ENCODE measurements at places on chromosomes 5 and 9.

GRCh38 chr5:50704730-50705129 is 38.3 kb downstream of the PARP8 start:
- no peak for DNase-seq

DNA sequence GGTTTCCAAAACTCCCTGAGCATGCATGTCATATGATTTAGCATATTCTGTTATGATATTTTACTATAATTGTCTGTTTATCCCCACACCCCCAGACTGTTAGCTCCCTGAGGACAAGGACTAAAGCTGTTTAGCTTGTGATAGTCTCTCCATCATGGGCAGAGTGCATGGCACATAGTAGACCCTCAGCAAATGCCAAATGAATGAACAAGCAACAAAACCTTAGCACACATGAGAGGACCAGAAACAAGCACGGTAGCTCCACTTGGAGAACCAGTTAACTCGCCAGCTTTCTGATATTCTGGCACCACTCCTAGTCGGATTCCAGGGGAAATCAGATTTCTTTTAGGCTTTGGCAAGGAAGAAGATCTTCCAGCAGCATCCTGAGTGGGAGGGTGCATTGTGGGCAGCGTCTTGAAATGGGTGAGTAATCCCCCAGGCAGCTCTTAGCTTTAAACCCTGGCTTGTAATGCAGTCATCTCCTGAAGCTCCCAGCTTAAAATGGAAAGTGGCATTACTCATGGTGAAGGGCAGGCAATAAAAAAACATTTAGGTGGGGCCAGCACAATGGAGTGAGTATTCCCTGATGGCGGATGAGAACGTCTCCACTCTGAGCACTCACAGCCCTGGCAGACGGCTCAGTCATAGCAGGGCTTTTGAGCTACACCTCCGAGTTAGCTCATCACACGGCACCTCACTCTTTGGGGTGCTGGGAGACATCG is 41.1 kb downstream of the FGF1 start:
- DNase-seq = peak; percentile 53

DNA sequence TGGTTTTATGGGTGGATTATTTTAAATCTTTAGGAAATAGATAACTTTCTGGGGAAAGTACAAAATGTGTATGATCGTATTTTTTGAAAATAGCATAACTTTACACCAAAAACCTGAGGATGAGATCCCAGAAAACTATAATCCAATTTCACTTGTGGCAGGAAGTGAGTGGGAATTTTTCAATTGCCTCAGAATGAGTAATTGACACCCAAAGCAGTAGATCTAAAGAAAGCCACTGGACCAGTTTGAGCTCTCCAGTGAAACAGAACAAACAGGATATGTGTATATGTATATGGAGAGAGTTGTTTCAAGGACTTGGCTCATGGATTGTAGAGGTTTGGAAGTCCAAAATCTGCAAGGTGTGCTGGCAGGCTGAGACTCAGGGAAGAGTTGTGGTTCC is 109.2 kb upstream of the SHB start:
- DNase-seq = no peak

DNA sequence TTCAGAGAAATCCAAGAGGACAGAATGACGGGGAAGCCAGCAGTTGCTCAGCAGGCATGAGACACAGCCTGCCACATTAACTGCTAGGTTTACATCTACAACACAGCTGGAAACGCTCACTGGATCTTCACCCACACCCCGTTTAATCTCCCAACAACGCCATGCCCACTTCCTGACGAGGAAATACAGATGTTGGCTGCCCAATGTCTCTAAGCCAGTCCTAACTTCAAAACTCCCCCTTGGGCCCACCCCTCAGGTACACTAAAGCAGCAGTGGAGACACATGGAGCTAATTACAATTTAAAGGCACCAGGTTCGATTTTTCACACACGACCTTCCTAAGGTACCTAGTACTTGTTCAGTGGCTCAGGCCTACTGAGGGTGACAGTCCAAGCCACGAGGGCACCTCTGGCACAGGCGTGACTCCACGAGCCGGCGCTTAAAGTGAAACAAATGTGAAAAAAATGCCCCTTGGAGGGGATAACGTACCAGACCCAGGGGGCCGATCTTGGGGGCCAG is 904 bp downstream of the RPL12 start:
- DNase-seq = no peak

GRCh38 chr5:37825334-37825915 is 14.4 kb downstream of the GDNF start:
- DNase-seq = no peak

GRCh38 chr9:34869390-34869789 is 88.7 kb upstream of the PHF24 start:
- DNase-seq = no peak

GRCh38 chr9:124695280-124695890 is 75.7 kb downstream of the NR6A1 start:
- peak; percentile 94 for DNase-seq

GRCh38 chr9:81430727-81431126 is 258.6 kb downstream of the TLE1 start:
- DNase-seq = no peak

- DNase-seq = no peak
These were observed 159.1 kb downstream of the CCDC171 start for GRCh38 chr9:15711931-15712330.

DNA sequence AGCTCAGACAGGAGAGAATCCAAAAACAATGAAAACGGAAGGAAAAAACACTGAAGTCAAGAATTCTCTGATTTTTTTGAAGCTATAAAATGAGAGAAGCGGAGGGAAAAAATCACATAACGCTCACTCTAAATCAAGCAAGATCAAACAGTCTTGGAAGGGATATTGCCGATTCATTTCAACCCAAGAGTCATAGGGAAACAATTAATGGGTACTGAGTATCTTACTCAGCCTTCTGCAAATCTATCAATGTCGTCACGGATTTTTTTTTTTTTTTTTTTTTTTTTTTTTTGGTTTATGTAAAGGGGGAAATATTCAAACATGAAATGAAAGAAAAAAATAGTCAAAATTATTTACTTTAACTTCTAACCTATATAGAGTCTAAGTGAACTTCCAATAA is 9.5 kb downstream of the MEF2C start:
- DNase-seq = no peak

DNA sequence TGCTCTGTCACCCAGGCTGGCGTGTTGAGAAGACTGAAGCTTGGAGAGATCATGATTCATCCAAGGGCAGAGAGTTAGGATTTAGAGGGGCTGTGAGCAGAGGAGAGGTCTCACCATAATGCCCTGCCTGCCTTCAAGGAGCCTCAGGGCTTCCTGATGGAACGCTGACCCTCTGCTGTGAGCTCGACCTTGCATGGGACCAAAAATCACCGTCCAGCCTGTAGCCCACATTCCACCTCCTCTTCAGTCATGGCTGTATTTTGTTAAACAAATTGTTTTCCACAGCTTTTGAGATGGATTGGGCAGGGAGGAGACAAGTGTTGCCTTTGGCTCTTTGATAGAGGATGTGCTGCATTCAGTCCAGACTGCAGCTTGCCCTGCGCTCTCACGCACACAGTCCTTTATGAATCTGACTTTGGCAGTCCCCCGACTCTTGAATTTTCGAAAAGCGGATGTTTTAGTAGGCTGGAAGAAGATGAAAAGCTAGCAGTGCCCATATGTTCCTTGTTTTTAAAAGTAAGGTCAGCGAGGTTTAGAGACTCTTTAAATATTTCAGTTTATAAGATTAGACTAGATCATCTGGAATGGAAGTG is 79.5 kb downstream of the MVB12B start:
- DNase-seq = no peak

- no peak for DNase-seq
These were observed 226.3 kb upstream of the ZNF608 start for GRCh38 chr5:124972703-124973102.

- no peak for DNase-seq
These were observed 140.7 kb upstream of the GPR151 start for GRCh38 chr5:146656703-146657102.
